NCI-H1417 (cell line): ENCODE measurements at places on chromosomes 16 and 17.

DNA sequence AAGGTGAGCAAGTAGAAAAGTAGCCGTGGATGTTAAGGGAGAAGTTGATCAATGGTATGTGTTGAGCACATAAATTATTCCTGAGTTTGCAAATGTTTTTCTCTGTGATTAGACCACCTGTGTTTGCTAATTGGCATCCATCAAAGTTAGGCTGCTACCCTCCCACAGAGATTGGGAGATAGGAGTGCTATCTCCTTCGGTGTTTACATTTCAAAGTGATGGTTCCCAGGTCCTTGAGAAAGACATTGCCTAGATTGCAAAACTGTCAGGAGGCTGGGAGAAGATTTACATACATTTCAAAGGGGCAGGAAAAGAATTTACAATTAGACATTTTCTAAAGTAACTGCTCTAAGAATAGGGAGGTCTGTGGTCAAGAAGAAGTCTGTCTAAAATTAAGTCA, 54.3 kb upstream of the CNTNAP4 start:
- DNase-seq = no peak

GRCh38 chr16:83312015-83312717, 495.6 kb upstream of the HSBP1 start:
- no peak for DNase-seq

DNA sequence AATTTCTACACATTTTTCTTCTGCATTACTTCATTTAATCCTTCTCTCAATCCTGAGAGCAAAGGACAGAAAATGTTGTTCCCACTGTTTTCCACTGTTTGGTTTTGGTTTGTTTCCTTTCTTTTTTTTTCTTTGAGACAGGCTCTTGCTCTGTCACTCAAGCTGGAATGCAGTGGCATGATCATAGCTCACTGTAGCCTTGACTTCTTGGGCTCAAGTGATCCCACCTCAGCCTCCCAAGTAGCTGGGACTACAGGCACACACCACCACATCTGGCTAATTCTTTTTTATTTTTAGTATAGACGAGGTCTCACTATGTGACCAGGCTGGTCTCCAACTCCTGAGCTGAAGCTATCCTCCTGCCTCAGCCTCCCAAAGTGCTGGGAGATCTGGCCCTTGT, 7.0 kb upstream of the ZNF652 start:
- DNase-seq = no peak

DNA sequence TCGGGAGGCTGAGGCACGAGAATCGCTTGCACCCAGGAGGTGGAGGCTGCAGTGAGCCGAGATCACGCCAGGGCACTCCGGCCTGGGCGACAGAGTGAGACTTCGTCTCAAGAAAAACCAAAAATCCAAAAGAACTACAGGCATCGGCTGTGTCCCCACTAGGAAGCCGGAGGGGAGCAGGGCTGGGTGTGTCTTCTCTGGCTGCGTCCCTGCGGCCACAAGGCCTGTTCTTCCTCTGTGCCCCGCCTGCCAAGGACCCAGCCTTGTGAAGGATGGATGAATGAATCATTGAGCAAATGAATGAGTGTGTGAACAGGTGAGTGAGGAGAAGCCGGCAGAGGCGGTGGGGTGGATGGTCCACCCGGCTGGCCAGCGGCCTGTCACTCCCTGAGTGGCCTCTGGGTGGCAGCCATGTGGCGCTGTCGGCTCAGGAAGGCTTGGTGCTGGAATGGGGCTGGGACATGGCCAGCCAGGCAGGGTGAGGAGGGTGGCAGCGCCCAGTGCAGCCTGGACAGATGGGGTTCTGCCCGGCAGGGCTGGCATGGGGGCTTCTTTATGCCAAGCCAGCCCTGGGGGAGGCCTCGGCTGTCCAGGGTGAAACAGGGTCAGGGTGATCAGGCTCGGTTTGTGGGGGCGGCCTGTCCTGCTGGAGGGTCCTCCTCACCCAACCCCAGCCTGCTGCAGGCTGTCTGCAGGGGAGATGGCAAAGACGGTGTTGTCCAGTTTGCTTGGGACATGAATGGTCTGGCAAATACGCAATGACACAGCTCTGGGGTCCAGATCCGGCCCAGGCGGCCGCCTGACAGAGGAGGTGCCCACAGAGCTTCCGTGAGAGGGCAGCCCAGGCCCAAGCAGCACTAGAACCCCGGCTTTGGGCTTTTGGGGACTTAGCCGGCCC, 21.7 kb downstream of the SLC25A10 start:
- DNase-seq = peak; percentile 76

- DNase-seq = no peak
Measured at GRCh38 chr16:88541831-88542616, 28.2 kb upstream of the ZC3H18 start.

GRCh38 chr16:86755571-86756006, 177.2 kb downstream of the FOXL1 start:
- no peak for DNase-seq

DNA sequence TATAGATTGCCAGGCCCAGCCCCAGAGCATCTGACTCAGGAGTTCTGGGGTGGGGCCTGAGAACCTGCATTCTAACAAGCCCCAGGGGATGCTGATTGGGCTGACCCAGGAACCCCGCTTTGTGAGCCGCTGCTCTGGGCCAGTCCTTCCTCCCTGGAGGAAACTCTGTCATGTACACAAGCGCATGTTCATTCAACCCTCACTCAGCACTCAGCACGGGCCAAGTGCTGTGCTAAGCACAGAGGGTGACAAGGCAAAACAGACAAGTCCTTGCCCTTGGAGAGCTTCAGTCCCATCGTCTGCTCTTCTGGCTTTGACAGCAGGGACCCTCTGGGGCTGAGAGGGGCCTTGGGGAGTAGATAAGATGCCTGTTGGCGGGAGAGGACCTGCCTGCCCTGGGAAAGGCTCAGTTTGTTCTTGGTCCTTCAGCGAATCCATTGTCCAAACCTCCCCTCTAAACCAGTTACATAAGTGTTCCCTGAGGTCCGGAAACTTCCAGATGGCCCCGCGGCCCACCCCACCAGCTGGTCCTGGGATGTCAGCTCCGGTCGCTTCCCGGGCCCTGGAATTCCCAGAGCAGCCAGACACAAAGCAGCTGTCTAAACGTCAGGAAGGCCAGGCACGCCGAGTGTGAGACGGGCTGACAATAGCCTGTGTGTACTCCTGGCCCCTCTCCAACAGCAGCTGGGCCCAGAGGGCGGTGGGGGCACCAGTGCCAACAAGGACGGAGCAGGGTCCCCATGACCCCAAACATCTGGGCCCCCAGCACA, 88.8 kb downstream of the ZDHHC7 start:
- no peak for DNase-seq

DNA sequence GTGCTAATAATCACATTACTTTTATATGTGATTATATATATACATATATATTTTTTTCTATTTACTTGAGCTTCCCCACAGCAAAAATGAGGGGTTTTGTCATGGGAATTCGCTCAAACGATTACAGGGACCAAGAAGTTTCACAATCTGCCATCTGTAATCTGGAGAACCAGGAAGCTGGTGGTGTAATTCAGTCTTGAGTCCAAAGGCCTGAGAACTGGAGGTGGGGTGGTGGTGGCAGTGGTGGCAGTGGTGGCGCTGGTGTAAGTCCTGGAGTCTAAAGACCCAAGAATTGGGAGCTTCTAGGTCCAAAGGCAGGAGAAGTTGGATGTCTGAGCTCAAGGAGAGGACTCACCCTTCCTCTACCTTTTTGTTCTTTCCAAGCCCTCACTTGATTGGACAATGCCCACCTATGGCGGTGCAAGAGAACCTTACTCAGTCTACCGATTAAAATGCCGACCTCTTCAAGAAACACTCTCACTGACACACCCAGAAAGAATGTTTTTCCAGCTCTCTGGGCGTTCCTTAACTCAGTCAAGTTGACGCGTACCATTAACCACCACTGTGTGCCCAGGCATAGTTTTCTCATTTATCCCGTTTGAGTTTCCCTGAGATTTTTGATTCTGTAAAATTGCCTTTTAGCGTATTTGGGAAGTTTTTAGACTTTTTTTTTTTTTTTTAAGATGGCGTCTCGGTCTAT, 31.9 kb downstream of the POLR2A start:
- DNase-seq = no peak

DNA sequence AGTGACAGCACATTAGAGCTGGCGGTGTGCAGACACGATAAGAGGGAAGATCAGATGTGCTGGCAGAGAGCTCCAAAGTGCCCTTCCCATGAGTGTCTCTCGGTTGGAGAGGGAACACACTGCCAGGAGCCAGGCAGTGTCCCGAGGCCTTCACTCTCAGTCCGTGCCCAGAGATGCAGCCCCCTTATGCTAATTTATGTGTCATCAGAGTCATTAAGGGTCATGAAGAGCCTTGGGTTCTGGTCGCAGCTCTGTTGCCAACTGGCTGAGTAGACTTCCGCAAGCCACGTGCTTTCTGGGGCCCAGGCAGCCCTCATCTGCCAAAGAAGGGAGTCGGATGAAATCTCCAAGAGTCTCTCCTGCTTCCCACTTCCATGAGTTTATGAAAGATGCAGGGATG, 232.5 kb downstream of the MSI2 start:
- DNase-seq = no peak

DNA sequence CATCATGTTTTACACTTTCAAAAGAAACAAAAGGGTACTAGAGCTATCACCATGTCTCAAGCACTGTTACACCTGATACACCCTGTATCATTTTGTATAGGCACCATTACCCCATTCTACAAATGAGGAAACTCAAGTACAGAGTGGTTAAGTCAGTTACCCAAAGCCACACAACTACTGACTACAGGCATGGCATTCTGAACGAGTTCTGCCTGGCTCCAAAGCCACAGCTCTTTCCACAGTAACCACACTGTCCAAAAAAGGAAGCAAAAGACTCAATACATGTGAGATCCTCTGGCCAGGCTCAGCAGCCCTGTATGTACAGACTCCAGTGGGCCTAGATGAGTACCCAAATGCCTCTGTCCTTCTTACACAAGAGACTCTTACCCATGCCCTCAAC, 4.7 kb downstream of the DYNC1LI2 start:
- no peak for DNase-seq

DNA sequence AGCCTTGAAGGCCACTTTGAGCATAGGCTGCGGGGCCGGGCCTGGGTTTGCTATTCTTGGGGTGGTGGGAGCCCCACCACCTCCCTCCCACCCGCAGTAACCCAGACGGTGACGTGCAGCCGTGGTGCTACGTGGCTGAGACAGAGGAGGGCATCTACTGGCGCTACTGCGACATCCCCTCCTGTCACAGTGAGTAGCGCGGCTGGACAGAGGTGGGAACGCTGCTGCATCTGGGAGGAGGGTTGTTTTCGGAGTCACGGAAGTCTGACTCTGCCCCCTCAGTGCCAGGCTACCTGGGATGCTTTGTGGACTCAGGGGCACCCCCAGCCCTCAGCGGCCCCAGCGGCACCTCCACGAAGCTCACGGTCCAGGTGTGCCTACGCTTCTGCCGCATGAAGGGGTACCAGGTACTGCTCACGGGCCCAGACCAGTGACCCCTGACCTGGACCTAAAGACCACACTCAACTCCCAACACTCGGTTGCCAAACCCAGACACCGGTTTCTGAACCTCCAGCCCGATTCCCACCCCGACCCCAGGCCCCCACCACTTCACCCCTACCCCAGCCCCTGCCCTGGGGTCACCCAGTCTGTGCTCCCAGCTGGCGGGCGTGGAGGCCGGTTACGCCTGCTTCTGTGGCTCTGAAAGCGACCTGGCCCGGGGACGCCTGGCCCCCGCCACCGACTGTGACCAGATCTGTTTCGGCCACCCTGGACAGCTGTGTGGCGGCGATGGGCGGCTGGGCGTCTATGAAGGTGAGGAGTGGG, 2.1 kb downstream of the KREMEN2 start:
- no peak for DNase-seq

- no peak for DNase-seq
Measured at GRCh38 chr17:65054602-65055001, 1.9 kb downstream of the GNA13 start.

- DNase-seq = peak; percentile 28
Measured at GRCh38 chr17:50550661-50551432, 3.9 kb downstream of the SPATA20 start.

DNA sequence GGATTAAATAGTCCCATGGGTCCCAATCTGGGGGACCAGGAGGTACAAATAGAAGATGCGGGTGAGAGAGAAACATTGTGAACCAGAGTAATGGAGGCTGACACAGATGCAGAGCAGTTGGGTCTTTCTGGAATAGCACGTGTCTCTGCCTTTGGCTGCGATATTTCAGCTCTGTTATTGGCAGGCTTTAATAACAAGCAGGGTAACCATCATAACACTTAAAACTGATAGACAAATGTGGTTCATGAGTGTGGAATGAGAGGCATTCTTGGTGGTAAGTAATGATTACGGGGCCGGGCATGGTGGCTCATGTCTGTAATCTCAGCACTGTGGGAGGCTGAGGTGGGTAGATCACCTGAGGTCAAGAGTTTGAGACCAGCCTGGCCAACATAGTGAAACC, 110.3 kb downstream of the SNX29 start:
- DNase-seq = no peak

GRCh38 chr17:33292201-33292980, 704 bp downstream of the ASIC2 start:
- DNase-seq = peak; percentile 67

DNA sequence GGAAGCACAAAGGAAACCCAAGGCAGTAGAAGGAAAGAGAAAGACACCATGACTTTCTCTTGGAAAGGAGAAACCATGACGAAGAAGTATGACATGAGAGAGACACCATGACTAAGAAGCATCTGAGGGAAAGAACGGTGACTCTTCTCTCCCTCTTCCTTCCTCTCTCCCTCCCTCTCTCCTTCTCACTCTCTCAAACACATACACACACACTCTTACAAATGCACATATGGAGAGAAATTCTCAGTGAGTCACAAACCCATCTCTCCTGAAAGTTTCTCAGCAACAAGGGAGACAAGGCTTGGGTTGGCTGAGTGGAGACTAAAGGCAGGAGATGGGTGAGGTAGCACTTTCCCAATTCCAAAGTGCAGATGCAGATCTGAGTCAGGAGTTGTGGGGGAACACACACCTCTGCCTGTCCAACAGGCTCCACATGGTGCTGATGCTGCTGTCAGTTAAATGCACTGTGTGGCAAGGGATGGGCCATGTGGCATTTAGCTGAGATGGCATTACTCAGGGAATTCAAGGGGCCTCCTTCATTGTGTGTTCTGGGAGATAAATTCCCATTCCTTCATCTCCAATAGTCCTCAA, 336.7 kb upstream of the C16orf82 start:
- DNase-seq = no peak

GRCh38 chr17:72906306-72906705, 186.2 kb downstream of the SLC39A11 start:
- no peak for DNase-seq

- DNase-seq = no peak
Measured at GRCh38 chr16:84302111-84302954, 7.7 kb downstream of the WFDC1 start.

- DNase-seq = peak; percentile 91
Measured at GRCh38 chr17:74201250-74201649, 2.2 kb upstream of the RPL38 start.

DNA sequence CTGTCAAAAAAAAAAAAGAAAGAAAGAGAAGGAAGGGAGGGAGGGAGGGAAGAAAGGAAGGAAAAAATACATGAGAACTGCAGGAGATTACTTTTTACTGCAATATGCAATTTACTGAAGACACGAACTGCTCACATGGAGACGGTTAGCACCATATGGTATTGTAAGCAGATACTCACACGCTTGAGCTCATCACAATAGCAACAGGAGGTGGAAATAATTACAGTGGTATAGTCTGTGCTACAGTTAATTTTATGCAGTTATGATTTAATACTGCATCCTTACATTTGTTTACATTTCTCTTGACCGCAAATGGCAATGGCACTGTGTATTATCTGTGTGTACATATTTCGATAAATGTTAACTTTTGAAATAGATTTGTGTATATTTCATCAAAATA, 21.4 kb upstream of the SLC46A1 start:
- peak; percentile 59 for DNase-seq
